ACHN (cell line): ENCODE measurements at places on chromosomes 3 and 15.

DNA sequence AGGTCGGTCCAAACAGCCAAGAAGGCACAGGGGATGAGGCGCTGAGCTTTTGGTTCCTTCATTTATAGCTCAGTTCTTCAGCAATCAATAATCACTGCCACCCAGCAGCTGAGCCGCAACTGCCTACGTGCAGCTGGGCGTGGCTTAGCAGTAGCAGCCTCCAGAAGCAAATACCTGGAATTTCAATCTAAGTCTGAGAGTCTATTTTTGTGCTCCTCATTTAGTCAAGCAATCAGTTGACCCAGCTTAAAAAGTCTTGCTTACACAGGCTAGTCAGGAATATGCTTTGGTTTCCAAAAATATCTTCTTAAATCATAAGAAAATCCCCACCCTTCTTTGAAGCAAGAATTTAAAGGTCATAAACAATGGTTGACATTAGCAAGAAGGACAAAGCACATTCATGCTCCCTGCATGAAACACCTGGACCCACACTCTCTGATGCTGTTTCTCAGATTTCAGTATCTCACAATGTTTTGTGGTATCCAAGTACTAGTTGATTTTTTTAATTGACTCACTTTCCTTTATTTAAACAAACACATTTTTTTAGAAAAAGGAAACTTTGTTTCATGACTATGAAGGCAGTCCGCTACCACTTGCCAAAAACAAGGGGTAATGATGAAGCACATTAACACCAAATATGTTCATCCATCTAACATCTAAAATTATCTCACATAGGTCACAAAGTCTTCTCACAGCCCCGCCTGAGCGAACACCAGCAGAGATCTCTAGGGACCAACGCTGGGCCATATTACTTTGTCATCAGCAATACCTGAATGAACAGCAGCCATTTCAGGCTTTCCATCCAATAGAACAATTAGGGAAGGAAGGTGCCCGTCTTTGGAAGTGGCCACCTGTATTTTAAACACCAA lies 106.1 kb downstream of the OXNAD1 start:
- no peak for DNase-seq

DNA sequence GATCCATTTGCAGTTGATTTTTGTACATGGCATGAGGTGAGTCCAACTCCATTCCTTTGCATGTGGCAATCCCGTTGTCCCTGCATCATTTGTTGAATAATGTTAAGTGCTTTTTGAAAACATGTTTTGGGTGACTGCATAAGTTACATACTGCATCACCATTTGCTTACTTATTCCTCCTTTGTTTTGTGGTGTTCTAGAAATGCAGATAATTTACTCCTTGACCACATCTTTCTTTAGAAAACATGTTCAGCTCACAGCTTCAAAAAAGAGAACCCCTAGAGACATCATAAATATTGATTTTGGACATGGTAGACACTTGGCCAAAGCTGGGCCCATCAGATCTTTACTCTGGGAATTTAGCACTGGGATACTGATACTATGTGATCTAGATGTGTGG lies 135.3 kb upstream of the DAZL start:
- no peak for DNase-seq

DNA sequence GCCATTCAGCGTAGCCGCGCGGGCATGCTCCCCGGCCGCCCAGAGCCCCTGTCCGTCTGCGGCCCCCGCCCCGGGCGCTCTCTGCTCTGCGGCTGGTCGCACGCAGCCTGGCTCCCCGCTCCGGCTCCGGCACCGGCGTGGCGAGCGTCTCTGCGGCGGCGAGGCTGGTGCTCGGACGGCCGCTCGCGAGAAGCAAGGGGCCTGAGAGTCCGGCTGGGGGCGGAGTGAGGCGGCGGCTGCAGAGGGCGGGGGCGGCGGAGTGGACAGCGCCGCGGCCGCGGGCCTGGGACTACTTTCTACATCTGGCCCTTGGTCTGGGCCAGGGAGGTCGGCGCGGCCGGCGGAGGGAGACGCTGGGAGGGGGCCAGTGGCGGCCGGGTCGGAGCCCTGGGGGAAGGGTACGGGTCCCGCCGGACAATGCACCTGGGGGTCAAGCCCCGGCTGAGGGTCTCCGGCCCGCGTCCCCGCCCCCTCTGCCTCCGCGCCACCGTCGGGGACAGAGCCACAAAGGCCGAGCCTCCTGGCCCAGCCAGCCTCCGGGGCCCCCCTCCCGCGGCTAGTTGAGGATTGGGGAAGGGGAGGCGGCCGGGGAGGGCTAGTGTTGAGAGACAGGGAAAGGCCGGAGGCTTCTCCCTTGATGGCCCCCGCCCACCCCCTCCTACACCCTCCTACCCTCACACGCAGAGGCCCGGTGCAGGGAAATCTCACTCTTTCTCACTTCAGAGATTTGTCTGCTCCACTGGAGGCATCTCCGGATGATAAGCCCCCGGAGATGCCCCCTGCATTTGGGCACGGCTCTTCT lies at the start of gene PRTG:
PRTG (minus strand) TSS at position 226 of the 802 bp plus-strand sequence; CDS start at position 5, 221 bp downstream.
- peak; percentile 85 for DNase-seq

DNA sequence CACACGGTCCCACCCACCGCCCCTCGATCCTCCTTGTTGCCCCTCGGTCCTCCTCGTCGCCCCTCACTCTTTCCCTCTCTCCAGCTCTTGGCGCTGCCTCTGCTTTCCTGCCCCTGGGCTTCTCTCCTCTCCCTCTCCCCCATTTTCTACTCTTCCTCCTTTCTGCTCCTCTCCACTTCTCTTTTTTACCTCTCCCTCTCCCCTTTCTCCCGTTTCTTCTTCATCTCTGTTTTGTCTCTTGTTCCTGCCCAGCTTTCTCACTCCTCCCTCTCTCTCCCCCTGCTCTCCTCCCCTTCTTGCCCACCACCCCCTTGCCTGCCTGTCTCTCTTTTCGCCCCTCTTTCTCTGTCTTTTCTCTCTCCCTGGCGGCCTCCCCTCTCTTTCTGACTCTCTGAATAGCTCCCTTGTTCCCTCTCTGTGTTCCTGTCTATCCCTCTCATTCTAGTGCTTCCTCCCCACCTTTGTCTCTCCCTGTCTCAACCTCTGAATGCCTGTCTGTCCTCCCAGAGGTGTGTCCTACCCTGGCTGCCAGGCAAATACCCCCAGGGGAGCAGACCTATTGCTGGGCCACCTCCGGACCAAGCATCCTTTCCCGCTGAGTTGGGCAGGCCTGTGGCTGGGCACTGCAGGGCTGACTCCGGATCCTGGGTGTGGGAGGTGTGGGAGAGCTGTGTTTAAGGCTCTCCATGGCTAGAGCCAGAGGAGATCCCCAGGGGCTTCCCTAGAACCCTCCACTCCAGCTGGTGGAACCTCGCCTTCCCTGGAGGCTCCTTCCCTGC lies 41.0 kb downstream of the EPHB3 start:
- no peak for DNase-seq

DNA sequence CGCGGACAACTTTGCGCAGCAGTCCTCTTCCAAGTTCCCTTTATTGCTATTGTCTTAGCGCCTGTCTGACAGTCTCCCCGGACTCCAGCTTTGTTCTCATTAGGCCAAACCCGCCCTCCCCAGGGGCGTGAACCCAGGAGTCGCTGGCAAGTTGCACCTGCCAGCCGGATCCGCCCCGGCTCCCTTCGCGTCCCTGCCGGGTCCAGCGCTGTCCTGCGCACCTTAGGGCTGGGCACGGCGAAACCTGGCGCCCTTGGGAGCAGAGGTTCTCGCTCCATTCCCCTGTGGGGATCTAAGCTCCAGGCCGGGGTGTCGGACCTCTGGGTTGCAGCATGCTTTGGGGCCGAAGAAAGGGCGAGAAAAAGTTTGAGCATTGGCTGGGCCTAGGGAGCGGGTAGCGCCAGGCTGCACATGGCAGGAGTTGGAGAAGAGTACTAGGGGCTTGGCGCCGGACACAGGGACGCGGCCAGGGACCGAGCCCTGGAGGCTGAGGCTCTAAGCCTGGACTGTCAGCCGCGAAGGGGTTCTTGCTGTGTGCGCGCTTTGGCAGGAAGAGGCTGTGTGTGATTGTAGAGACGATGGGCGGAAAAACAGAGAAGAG lies 335.1 kb upstream of the THRB start:
- no peak for DNase-seq

GRCh38 chr3:128786434-128787020 lies 60.5 kb downstream of the RAB7A start:
- DNase-seq, result peak; percentile 41

GRCh38 chr3:55455915-55456314 lies 31.2 kb downstream of the WNT5A start:
- DNase-seq, result no peak

- DNase-seq, result peak; percentile 41
Observed at GRCh38 chr3:148158210-148158609, 539.5 kb upstream of the AGTR1 start.

DNA sequence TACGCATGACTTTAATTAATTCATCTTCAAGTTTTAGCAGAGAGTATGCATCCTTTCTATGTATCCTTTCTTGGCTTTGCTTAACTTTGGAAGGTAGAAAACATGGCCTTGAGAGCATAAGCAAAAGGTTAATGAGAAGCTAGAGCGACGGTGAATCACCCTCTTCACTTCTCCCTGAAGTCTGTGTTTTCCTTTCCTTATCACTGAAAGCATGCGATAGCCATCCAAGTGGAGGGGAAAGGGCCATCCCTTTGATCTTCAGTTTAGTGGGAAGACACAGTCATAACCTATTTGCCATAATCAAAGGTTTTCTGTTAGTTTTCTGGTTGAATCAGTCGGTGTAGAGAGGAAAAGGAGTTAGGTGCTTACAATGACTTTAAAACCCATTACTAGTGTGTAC lies 354.0 kb upstream of the ROBO2 start:
- DNase-seq, result peak; percentile 67

GRCh38 chr3:188280627-188281026 lies 126.7 kb downstream of the LPP start:
- no peak for DNase-seq

DNA sequence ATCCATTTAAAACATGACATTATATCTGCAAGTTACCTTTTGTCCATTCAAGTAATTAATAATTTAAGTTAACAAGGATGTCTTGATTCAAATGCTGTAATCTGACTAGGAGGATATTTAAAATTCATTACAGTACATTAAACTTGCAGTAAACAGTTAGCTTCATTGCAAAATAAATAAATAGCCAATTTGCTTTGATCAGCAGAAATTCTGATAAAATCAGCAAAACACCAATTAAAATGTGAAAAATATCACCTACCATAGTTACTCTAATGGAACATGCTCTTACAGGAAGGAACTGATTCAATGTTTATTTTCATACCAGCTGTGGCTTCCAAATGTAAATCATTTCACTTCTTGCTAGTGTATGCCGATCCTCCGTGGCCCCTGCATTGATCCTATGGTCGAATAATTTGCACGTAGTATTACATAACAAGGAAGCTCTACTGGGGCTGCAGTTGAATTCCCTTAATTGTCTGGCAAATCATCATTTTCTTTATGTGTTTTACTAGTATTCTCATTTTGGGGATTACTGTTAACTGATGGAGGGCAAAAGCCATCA lies 150.7 kb downstream of the FOXB1 start:
- DNase-seq, result no peak

GRCh38 chr3:153268564-153269279 lies 106.7 kb downstream of the RAP2B start:
- no peak for DNase-seq
